IPS-NIHi11 (cell line): ENCODE measurements at places on chromosomes 2 and 18.

GRCh38 chr2:161415034-161415986 lies 787 bp upstream of the TBR1 start:
- no peak for DNase-seq

GRCh38 chr2:95284886-95285541 lies 10.8 kb downstream of the PROM2 start:
- DNase-seq: peak; percentile 68

DNA sequence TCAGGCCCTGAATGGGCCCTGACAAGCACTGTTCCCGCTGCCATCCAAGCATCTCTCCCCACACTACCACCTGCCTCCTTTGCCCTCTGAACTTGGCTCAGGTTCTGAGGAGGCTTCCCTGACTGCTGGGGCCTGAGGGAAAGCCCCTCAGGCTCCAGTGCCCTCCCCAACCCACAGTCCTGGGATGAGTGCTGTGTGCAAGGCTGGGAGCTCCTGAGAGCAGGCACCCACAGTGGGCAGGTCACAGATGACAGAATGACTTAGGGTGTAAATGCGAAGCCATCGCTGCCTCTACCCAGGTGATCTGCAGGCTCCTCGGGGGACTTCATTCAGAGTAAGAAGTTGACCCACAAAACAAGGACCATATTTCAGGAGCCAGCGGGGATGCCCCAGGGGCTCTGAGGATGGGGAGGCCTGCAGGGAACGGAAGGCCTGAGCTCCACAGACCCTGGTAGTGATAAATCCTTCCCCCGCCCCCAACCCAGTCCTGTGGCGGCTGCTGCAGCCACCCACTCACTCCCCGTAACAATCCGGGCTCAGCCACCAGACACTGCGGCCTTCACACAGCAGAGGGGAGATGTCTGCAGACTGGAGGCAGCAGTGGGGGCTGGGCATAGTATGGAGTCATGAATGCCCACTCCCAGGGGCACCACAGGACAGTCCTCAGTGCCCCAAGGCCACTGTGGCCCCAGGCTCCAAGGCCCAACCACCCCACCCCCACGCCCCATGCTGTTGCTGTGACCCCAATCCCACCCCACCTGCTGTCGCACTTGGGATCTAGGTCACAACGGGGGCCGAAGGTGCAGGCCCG lies 8.9 kb downstream of the BIN1 start:
- DNase-seq: no peak

GRCh38 chr2:13524492-13524891 lies 807.8 kb downstream of the TRIB2 start:
- no peak for DNase-seq

GRCh38 chr2:16025876-16026640 lies 85.7 kb downstream of the MYCN start:
- no peak for DNase-seq

GRCh38 chr2:148885209-148885608 lies 10.2 kb downstream of the KIF5C start:
- no peak for DNase-seq

GRCh38 chr18:80009661-80010550 lies 21.5 kb upstream of the TXNL4A start:
- DNase-seq: peak; percentile 21

GRCh38 chr2:129456691-129457090 lies 522.8 kb upstream of the RAB6C start:
- no peak for DNase-seq

- no peak for DNase-seq
These were observed 61.6 kb upstream of the MSH6 start for GRCh38 chr2:47721296-47721695.

DNA sequence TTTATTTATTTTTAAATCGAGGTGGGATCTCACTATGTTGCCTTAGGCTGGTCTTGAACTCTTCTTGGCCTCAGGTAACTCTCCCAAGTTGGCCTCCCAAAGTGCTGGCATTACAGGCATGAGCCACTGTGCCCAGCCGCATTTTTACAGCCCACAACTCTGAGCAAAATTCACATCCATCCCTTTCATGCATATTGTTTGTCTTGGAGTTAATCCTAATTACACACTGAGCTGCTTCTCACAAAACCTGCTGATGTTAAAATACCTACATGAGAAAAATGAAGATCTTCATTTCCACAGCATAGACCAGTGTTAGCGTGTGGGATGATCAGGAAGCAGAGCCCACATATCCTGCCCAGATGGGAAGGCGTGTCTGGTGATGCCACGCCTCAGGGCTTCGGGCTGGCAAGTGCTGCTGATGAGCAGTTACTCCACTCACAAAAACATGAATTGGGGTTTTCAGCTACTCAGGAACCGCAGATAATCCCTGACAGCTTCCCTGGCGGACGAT lies 14.6 kb downstream of the ITGB1BP1 start:
- DNase-seq: no peak

DNA sequence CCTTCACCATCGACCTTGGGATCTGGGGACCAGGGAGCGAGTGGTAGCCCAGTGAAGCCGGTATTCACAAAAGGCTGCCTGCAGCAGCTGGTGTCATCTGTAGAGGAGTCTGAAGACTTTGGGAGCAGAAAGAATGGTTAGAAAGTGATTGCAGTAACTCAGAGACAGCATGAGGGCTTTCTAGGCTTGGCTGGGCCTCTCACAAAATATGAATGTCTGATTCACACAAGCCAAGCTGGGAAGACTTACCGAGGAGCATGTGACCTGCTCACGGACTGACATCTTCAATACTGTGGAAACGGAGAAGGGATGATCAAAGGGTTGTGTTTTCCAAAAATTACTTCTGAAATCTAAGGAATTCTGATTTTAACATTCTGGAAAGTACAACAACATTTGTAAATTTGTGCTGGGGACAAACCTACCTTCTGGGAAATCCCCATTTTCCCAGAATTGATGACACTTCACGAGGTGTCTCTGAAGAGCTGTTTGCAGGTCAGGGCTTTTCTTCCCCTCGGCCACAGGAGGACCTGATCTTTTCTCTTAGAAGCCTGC lies 111.7 kb downstream of the ACOXL start:
- no peak for DNase-seq

- no peak for DNase-seq
These were observed 66.4 kb downstream of the MRPS9 start for GRCh38 chr2:105104208-105104731.

DNA sequence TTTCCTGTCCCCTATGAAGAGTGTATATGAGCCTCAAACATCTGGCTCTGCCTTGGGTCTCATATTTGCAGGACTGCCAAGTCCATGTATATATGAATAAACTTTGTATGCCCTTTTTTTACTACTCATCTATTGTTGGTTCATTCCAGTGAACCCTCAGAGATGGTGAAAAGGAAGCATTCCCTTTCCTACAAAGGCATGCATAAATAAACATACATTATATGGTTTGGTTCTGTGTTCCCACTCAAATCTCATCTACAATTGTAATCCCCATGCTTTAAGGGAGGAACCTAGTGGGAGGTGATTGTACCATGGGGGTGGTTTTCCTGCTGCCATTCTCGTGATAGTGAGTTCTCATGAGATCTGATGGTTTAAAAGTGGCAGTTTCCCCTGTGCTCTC lies 534.2 kb downstream of the SPAG16 start:
- no peak for DNase-seq

DNA sequence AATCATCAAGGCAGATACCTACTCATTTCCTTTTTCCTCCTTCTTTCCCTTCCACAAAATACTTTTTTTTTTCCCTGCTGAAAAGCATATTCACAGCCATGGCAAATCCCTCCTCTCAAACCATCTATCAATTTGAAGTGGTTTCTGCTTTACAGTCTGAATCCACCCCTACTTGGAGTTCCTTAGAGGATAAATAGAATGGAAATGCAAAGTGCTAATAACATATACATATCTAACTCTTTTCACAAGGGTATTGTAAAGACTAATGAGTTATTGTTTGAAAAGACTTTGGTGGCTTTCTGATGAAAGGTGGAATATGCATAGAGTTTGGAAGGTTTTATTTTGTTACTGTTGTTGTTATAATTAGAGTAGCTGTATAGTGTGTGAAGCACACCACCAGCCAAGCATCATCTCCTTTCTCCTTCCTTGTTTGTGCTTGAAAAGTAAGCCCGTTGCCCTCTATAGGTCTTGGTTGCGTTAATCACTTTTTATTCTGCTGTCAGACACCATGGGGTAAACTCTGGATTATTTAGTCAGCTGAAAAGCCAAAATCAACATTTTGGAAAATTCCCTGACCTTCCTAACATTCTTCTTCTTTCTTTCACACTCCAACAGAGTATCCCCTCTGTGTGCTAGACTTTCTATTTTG lies 2126.9 kb upstream of the CELF4 start:
- no peak for DNase-seq

DNA sequence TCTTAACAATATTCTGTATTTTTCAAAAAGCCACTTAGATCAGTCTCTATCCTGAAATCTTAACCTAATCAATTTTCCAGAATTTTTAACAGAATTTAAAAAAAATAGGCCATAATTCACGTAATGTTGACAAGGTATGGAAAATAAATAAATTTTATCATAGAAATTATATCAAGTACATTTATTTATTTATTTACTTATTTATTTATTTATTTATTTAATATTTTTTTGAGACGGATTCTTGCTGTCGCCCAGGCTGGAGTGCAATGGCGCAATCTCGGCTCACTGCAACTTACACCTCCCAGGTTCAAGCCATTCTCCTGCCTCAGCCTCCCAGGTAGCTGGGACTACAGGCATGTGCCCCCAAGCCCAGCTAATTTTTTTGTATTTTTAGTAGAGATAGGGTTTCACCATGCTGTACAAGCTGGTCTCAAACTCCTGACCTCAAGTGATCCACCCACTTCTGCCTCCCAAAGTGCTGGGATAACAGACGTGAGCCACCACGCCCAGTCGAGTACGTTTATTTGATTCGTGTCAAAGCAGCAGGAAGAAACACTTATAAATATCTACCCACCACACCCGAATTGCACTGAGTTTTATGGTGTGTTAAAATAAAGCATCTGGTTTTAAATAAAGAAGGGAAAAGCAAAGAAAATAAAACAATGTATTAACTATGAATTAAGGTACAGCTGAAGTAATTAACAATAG lies 60.1 kb downstream of the DSC3 start:
- no peak for DNase-seq

DNA sequence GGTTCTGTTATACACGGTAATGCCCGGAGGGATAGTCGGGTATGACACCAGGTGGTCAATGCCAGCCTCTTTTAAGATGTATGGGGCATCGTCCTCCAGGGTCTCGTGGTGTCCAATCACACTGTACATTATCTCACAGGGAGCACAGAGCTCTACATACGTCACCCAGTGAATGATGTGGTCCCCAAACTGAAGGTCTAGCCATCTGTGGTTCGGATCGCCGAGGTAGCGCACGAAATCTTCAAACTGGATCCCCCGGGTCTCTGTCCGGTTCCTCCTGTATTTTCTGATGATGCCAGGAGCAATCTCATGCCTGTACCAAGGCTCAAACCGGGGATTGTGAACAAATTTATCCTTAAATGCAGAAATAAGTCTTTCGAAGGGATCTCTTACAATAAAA lies 24.1 kb downstream of the CHST10 start:
- DNase-seq: no peak

- DNase-seq: no peak
These were observed 88.5 kb upstream of the RANBP2 start for GRCh38 chr2:108630567-108631405.

- DNase-seq: no peak
These were observed 264.9 kb downstream of the MREG start for GRCh38 chr2:215748446-215748845.

DNA sequence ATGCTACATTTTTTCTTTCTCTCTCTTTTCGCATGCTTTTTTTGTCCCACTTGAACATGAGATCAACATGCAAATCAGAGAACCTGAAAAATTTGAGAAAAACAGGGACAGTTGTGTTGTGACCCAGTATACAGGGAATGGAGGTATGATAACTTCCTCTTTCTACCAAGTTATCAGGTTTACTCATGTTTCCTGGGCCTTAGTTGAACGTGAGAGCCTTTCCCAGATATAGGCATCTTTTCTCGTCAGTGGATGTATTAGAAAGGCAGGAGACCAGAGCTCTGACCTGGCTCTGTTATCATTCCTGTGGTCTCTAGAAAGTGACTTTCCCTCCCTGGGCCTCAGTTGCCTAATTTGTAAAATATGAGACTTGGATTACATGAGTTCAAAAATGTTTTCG lies 30.1 kb upstream of the FAM117B start:
- no peak for DNase-seq

DNA sequence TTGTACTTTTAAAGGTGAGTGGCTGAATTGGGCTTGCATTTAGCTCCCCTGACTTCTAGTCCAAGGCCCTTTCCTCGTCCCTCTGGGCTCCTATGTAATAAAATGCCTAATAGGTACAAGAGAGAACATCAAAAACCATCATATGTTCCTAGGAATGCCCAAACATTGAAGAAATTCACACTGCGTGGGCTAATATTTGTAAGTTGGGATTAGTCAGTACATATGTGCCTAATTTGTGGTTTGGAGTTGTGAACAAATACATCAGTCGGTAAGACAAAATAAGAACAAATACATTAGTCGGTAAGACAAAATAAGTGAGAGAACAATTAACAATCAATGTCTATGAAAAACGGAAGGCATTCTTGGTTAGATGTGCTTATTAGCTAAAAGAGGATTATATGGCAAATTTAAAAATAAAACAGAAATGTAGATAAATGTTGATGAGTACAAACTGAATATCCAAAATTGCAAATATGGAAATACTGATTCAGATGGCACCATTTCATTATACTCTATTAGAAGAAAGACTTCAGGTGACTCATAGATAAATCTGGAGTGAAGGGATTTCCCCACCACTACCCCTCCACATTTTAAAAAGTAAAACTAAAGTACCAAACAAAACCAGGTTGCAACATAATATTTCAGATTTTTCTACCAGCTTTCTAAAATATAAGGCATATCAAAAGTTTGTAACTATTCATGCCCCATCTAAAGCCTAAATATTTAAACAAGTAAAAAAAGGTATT lies 325.4 kb downstream of the ZEB2 start:
- no peak for DNase-seq

- no peak for DNase-seq
These were observed 1.4 kb upstream of the SERTAD2 start for GRCh38 chr2:64655018-64655664.

DNA sequence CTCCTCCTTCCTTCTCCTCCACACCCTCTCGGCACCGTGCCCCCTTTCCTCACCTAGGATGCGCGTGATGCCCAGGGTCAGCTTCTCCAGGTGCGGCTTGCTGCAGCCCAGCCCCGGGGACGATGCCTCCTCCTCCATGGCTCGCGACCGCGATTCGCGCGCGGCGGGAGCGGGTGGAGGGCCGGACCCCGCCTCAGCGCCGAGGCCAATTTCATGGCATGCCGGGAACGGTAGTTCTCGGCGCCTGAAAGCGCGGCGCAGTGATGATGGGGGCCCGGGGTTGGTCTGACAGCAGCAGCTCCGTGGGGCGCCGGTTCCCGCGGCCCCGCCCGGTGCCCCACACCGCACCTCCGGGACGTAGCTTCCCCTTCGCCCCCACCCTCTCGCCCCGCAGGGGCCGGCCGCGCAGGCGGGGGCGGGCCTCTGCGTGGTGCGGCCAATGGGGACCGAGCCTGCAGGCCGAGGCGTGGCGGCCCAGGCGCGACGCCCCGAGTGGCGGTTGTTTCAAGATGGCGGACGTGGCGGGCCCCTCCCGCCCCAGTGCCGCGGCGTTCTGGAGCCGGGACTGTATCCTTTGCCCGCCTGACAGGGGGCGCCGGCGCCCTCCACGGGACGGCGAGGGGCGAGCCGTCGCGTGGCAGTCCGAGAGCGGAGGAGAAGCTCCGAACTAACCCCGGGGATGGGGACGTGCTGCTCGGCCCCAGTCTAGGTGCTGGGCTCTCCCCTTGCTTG lies at the start of the genes KIAA1328 and TPGS2:
Gene KIAA1328, plus strand, starts transcription at position 498 of the 732 bp plus-strand sequence. Its CDS starts 12 bp downstream, at position 510.
Gene TPGS2, minus strand, starts transcription at position 373 of the 732 bp plus-strand sequence. Its CDS starts 235 bp downstream, at position 138.
- DNase-seq: peak; percentile 94
